ENCODE measurements at places on chromosomes 1 and 21.

GRCh38 chr1:218347336-218347722 lies 2.2 kb downstream of the TGFB2 start:
- peak; percentile 65 for DNase-seq

GRCh38 chr1:233641029-233641428 lies 27.1 kb downstream of the KCNK1 start:
- no peak for DNase-seq

DNA sequence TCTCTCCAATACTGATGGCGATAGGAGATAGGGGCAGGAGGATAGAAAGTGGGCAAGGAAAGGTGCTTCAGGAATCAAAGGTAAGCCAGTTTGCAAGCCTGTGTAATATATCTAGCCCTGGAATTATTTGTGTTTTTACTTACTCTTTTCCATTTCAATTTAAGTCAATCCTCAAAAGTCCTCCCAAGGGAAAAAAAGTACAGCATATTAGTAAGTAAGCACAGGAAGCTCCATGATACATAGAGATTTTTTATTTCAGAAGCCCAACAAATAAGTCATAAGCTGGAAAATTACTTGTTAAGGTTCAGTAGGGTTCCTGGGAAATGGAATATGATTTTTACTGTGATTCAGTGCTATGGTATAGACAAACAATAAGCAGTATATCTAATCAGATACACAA lies 337.7 kb upstream of the DUSP10 start:
- no peak for DNase-seq

DNA sequence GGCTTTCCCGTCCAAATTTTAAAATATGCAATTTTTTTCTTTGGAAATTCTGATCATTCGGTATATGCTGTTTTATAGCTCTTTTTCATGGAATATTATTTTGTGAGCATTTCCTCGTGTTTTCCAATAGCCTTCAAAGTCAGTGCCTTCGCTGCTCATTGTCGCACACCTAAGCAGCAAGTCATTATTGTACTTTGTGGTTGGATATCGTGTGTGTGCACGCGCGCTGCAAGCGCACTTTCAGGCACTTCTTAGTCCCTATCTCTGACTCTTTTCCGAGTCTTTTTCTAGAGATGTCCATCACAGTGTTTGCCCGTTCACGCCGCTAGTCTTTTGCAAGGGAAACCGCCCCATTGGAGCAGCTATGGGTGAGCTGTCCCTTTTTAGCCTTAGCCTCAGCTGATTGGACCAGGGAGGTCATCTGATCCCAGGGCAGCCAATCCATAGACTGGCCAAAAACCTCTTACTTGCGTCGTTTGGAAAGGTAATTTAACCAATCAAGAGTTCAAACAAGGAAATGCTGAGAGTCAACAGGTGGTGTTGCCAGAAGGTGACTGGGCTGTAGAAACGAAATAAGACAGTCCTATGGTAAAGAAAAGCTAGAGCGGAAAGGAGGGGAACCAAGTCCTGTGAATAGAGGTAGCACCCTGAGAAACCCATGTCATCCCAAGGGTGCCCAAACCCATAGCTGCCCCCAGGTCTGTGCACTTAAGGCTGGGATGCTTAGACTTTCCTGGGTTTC lies 710 bp upstream of the HYI start:
- peak; percentile 85 for DNase-seq

GRCh38 chr1:161198897-161199431 lies at the start of gene ADAMTS4:
TSS of gene ADAMTS4 (minus strand) at chr1:161199054. CDS start at chr1:161198627, 427 bp downstream.
- DNase-seq: peak; percentile 46

- DNase-seq: no peak
Measured at GRCh38 chr1:15043934-15044333, 109.6 kb upstream of the TMEM51 start.

DNA sequence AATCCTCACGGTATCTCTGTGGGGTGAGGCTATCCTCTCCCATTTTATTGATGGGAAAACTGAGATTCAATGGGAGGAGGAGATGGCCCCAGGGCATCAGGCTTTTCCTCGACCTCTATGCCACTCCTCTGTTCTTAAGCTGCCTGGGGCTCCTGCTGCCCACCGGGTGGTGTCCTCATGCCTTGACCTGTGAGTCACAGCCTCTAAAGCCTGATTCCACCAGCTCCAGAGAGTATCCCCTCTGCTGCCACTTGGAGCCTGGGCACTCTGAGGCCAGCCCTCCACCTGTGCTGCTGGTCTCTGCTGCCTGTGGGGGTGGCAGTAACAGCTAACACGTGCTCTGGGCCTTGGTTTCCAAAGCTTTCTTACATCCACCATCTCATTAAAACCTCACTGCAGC lies 241.2 kb downstream of the TRABD2B start:
- no peak for DNase-seq

DNA sequence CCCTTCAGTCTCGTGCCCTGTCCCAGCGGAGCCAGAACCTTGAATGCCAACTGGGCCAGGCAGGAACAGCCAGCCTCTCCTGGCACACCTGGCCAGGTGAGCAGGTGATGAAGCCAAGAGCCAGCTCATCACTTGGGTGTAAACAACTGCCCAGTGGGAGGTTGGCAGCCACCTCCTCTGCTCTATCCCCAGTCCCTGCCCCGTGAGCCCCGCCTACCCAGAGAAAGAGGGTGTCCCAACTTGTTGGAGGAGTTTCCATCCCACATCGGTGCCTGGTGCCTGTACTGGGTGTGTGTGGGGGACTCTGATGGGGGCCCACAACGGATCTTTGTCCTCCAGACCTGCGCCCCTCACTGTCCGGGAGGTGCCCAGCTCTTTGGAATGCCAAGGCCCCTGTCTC lies 17.8 kb upstream of the FAM131C start:
- DNase-seq: no peak

DNA sequence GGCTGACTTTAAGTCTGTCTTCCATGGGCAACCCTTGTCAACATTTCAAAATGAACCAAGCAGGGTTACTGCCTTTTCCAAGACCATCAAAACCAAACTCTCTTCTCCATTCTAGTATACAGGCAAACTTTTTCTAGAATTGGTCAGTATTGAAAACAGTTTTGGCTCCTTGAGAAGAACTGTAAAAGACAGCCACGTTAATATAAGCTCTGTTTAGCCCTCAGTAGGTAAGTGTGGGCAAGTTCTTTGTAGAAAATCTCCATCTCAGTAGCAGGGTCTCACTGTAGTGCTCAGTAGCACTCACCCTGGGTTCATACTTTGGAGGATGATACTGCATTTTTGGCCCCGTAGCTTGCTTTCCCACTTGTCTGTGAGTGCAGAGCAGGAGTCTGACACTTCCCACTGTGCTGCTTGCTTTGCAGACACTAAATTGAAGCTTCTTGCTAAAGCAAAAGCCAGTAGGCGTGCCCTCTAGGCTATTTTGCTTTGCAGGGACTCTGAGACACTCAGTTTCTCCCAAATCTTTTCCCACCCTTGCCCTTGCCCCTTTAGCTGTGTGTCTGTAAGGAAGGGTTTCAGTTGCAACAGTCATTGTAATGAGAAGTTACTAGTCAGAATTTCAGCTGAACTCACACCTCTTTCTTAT lies 34.3 kb upstream of the CACYBP start:
- DNase-seq: no peak

- DNase-seq: no peak
Measured at GRCh38 chr1:42873670-42874069, 27.3 kb downstream of the ZNF691 start.

Data from astrocyte of the spinal cord (primary cell).